ENCODE measurements at places on chromosomes 3 and 15.

GRCh38 chr3:4714045-4714444 lies 220.9 kb downstream of the ITPR1 start:
- DNase-seq, result no peak

GRCh38 chr3:140206196-140207040 lies 271.4 kb downstream of the CLSTN2 start:
- no peak for DNase-seq

DNA sequence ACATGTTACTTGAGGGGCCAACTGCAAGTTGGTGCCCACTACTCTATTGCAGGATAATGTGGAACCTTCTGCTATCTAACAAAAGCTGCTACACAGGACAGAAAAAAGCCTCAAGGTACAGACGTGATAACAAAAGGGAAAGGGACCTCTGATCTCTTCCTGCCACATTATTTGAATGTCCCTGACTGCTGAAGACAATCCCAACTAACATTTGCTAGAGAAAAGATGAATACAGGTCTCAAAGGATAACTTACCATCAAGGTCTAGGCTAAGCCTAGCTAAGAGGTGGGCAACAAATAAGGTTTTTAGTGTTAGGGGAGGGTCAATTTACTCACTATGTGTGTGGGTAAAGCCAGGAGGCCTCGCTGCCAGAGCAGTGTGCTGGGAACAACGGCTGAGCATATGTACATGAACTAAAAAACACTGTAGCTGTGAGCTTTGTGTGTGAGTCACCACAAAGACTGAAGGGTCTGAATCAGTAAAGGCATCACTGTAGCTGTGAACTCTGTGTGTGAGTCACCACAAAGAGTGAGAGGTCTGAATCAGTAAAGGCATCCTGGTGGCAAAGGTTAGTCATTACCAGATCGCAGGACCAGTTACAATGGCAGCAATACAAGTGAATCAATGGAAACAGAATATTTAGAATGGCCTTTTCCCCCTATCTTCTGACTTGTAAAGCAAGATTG lies 111.7 kb downstream of the LMLN start:
- DNase-seq, result no peak

- no peak for DNase-seq
Measured at GRCh38 chr3:55330355-55330754, 156.8 kb downstream of the WNT5A start.

GRCh38 chr15:81375461-81375860 lies 1.4 kb upstream of the TMC3 start:
- no peak for DNase-seq

DNA sequence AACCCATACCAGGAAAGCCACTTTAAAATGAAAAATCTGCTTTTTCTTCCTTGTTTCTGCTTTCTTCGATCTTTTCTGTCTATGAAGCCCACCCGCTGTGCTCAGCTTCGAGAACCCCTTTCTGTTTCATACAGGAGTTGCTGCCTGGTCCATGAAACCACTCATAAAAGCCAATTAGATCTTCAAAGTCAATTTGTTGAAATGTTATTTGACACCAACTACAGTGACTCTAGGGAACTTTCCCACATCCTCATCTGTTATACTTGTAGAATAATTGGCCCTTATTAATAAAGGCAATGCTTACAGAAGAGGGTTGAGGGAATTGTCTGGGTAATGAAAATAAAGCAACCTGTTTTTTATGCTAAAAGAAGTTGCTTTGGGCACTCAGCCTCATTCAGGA lies 523.6 kb downstream of the OCA2 start:
- no peak for DNase-seq

GRCh38 chr3:110677506-110677905 lies 394.1 kb upstream of the NECTIN3 start:
- no peak for DNase-seq
